Hepatocyte (in vitro differentiated cells): ENCODE measurements at places on chromosomes 12 and 14. TPM values are rescaled to one million over a fixed set of nuclear protein-coding genes. Genes with fewer than 3 reads are reported as not detected.

DNA sequence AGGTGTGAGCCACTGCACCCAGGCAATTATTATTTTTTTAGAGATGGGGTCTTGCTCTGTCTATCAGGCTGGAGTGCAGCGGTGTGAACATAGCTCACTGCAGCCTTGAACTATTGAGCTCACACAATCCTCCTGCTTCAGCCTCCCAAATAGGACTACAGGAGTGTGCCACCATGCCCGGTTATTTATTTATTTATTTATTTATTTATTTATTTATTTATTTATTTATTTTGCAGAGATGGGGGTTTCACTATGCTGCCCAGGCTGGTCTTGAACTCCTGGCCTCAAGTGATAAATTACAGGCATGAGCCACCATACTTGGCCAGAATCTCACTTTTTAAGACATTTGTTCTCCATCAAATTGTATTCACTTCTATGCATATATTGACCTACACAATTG is 51.8 kb downstream of the SAV1 start:
- H3K4me3 ChIP-seq, result no peak overlapping the region
- no peak overlapping the region for H3K27ac ChIP-seq
- H3K27me3 ChIP-seq, result no peaks in the 10 kb centered on the region
- no peaks in the 10 kb centered on the region for H3K4me1 ChIP-seq

DNA sequence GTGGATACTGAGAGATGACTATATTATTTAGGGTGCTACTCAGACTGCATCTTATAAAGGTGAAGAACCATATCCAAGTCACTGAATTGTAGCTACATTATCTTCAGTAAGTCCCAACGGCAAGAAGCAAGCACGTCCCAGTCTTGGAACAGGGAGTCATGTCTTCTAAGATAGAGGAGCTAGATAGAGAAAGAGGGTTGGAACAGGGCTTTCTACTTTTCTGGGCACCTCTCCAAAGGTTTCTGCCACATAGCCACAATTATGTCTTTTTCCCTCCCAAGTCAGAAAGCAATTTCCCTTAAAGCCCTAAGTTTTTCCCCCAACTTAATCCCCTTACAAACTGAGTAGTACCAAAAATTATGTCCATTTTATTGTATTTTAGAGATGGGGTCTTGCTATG is 22.4 kb downstream of the MAPK1IP1L start:
- H3K27ac ChIP-seq, result no peak overlapping the region
- H3K27me3 ChIP-seq, result no peaks in the 10 kb centered on the region
- no peak for DNase-seq
- peaks cover 8% of the 10 kb centered on the region for H3K4me1 ChIP-seq
- no peak overlapping the region for H3K4me3 ChIP-seq
- no peaks in the 10 kb centered on the region for H3K36me3 ChIP-seq

Gene MGST1
- total RNA-seq, result 256 and 271 TPM in 2 replicates

GRCh38 chr14:29955087-29955486 is 27.4 kb upstream of the PRKD1 start:
- H3K27me3 ChIP-seq, result no peaks in the 10 kb centered on the region
- H3K4me1 ChIP-seq, result no peaks in the 10 kb centered on the region
- no peak for DNase-seq
- H3K4me3 ChIP-seq, result no peak overlapping the region
- H3K36me3 ChIP-seq, result no peaks in the 10 kb centered on the region

Gene FRS2
- total RNA-seq, result 51.0 and 76.4 TPM in 2 replicates

Gene EPYC
- 0.27 and 0.92 TPM in 2 replicates for total RNA-seq

- H3K4me3 ChIP-seq, result no peak overlapping the region
- H3K4me1 ChIP-seq, result peaks cover 33% of the 10 kb centered on the region
- H3K27ac ChIP-seq, result peak overlapping the region; percentile 63
- no peaks in the 10 kb centered on the region for H3K27me3 ChIP-seq
- no peaks in the 10 kb centered on the region for H3K36me3 ChIP-seq
- DNase-seq, result peak; percentile 30
Measured at GRCh38 chr14:61526405-61527312, 168.7 kb upstream of the HIF1A start.

- H3K27ac ChIP-seq, result no peak overlapping the region
- no peak overlapping the region for H3K4me3 ChIP-seq
- no peaks in the 10 kb centered on the region for H3K4me1 ChIP-seq
- H3K27me3 ChIP-seq, result no peaks in the 10 kb centered on the region
- DNase-seq, result peak; percentile 75
Measured at GRCh38 chr14:50303744-50304471, 8.1 kb downstream of the L2HGDH start.

Gene SERPINA12
- total RNA-seq, result 0.60 TPM in 1 of 2 replicates, not detected in the other

- no peaks in the 10 kb centered on the region for H3K36me3 ChIP-seq
- no peaks in the 10 kb centered on the region for H3K27me3 ChIP-seq
- H3K4me3 ChIP-seq, result peak within 1 kb of the TSS; percentile 100
- H3K27ac ChIP-seq, result peak within 1 kb of the TSS; percentile 91
Measured at GRCh38 chr12:122980183-122981035, at the start of gene ARL6IP4. Gene ARL6IP4, plus strand, starts transcription at chr12:122980681. Its CDS starts 459 bp downstream, at chr12:122981140.

- H3K27me3 ChIP-seq, result no peaks in the 10 kb centered on the region
- peaks cover 7% of the 10 kb centered on the region for H3K4me1 ChIP-seq
- DNase-seq, result peak; percentile 79
- H3K36me3 ChIP-seq, result no peaks in the 10 kb centered on the region
Measured at GRCh38 chr12:96193725-96194575, at the start of gene ELK3. Gene ELK3, plus strand, starts transcription at chr12:96194375.
